ENCODE measurements at places on chromosomes 7 and 10.

GRCh38 chr7:129940329-129940728, 12.4 kb downstream of the UBE2H start:
- DNase-seq, result no peak

DNA sequence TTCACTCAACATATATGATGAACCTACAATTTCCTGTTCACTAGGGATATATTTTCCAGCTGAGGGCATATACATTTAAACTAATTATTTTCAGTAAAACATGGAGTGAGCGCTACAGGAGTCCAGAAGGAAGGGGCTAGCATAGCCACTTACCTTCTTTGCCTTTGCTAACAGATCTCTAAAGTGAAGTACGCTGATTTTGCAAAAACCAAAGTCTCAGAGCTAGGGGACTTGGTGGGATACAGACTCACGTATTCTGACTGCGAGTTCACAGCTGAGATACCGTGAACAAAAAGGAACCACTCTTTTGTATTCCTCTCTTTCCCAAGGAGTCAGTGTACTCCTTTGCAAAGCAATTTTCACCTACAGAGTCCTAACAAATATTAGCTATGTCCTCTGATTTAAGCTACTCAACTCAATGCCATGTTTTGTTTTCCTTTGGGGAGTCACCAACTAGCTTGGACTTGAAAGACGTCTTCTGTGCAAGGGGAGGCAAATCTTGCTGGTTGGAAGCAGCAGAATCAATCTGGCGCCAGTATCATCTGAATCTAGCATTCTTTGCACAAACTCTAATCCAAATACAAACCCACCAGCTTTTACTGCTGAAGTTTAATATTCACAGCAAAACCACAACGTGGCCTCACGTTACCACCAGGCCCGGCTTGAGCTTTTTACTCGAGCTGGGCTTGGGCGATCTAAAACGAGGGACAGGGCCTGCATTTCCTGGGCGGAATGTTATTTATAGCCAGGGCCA, 657 bp downstream of the CDNF start:
- DNase-seq, result no peak

GRCh38 chr10:119113751-119114732, 10.1 kb downstream of the DENND10 start:
- DNase-seq, result peak; percentile 96

- DNase-seq, result no peak
These were observed 56.5 kb downstream of the PWWP2B start for GRCh38 chr10:132453470-132453861.

GRCh38 chr10:72421885-72422540, 67.3 kb upstream of the DNAJB12 start:
- DNase-seq, result no peak

GRCh38 chr7:52944921-52945320, 90.5 kb upstream of the POM121L12 start:
- no peak for DNase-seq

DNA sequence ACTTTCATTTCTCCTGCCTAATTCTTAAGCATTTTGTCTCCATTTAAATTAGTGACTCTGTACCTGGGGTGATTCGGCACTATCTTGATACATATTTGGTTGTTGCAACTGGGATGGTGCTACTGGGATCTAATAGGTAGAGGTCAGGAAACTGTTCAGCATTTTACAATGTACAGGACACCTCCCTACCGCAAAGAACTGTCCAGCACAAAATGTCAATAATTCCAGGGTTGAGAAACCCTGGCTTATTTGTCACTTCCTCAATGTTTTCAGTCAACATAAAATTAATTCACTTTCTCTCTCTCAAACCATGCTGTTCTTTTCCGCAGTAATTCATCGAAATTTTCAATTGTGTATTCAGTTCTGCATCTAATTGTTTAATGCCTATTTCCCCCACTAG, 151.4 kb upstream of the CALCR start:
- DNase-seq, result no peak

GRCh38 chr7:33632840-33633525, 272.4 kb upstream of the BMPER start:
- DNase-seq, result no peak

DNA sequence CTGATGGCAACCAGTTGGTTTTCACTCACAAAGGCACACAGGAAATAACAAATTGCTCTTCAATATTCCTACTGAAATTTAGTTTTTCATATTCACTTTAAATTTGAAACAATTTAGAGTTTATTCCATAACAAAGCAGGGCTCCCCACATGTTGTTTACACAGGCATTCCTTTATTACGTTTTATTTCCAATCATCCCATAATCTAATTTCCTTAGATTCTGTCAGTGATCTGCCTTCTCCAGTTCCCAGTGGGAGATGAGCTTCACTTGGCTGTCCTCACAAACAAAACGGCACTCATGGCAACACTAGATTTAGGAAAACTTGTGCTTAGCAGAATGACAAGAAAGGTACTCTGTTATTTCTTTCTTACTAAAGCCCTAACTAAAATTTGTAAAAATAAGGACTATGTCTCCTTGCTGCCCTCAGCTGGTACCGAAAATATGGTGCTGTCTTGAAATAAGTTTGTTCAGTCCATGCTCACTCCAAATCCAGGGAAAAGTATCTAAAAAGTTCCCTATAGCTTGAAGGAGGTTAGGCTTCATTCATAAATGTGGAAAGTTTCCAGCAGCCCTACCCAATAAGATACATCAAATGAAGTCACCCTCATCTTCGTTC, 23.0 kb downstream of the PHYH start:
- peak; percentile 12 for DNase-seq

- no peak for DNase-seq
These were observed 187.5 kb downstream of the EVX1 start for GRCh38 chr7:27430105-27430504.

GRCh38 chr7:101436221-101436735, 73.6 kb downstream of the COL26A1 start:
- DNase-seq, result no peak

GRCh38 chr10:34216348-34216945, 598.6 kb downstream of the PARD3 start:
- DNase-seq, result no peak

GRCh38 chr10:26211781-26212444, 4.7 kb upstream of the GAD2 start:
- DNase-seq, result no peak

DNA sequence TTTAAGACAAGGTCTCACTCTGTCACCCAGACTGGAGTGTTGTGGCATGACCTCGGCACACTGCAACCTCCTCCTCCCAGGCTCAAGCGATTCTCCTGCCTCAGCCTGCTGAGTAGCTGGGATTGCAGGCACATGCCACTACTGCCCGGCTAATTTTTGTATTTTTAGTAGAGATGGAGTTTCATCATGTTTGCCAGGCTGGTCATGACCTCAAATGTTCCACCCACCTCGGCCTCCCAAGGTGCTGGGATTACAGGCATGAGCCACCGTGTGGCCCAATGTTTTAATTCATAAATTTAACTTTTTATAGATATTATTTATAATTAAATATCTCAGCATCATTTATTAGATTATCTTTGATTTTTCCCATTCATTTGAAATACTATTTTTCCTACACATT, 658.0 kb upstream of the NRG3 start:
- no peak for DNase-seq

DNA sequence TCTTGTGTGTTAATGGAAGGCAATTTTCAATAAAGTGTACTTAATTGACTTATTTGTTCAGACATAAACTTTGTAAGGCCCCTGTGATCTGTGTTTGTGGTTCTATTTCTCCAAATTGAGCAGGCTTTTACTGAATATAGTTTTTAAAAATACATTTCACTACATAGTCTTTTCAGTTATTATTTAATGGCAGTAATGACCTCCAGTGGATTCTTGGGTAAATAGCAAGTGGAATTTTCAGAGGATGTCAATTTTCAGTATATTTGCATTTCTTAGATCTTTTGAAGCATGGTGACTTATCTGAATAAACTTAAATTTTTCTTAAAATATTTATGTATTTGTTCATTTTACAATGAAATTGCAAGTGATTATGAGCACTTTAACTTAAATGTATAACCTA, 203.1 kb upstream of the PCLO start:
- DNase-seq, result no peak
